ENCODE measurements at places on chromosomes 3 and 15.

DNA sequence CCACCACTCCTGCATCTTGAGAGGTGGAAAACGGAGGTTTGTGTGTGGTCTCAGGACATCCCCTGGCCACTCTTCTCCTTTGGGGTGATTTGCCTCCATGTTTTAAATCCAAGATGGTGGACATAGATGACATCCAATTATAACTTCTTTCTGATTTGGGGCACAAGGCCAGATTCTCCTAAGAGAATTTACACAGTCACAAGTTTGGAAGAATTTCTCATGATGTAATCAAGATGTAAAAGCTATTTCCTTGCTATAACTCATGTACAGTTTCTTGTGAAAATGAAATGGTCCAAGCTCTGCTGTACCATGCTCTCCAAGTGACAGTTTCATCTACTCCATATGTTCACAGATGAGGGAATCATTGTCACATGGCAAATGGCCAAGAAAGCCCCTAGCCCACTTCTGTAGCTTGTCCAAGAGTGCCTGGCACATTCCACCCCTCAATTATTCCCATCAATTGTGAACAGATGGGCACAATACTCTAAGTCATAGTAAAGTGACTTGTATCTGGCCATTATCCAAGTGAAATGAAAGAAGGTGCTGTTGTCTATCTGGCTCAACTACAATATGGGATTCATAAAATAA is 134.6 kb upstream of the ROPN1 start:
- DNase-seq: peak; percentile 24

- DNase-seq: no peak
These were observed 359.3 kb downstream of the GAP43 start for GRCh38 chr3:115982629-115983028.

DNA sequence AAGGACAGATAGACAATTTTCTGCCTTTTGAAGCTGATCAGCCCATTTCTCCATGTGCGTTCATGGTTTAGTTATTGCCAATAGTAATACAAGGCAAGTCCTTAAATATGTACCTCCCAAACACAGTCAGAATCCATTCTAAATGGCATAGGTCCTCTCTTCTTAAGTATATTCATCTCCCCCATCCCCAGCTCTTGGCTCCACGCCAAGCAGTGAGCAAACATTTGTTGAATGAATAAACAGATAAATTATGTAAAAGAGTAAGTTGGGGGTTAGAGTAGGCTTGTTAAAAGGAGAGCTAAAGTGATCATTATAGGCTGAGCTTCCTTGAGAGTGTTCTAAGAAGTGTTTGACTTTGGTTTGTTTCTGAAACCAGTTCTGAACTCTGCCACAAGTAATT is 241.3 kb downstream of the ITPR1 start:
- peak; percentile 72 for DNase-seq

DNA sequence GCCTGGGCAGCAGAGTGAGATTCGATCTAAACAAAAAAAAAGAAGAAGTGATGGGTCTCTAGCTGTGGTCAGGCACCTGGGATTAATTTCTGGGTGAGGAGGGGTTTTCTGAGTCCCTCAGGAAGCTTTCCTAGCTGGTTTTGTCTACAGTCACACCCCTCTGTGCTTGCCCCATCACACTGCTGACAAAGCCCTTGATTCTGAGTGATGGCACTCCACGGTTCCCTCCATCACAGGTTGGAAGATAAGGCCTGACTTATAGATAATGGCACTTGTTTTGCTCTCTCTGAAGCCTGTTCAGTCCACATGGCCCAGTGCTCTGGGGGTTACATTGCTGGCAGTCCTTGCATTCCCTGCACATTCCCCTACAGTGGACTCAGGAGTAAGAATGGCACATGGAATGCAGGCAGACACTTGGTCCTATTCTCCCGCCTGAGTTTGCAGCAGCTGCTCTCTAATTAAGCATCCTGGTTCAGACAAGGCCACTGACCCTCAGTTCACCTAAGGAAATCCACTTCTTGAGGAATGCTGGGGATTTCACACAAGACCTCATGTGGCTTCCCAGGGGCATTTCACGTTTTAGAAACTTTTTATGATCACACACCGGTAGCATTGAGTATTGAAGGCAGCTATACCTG is 81.0 kb upstream of the NMNAT3 start:
- no peak for DNase-seq

- DNase-seq: no peak
These were observed 5.9 kb downstream of the ZDHHC23 start for GRCh38 chr3:113953677-113954076.

DNA sequence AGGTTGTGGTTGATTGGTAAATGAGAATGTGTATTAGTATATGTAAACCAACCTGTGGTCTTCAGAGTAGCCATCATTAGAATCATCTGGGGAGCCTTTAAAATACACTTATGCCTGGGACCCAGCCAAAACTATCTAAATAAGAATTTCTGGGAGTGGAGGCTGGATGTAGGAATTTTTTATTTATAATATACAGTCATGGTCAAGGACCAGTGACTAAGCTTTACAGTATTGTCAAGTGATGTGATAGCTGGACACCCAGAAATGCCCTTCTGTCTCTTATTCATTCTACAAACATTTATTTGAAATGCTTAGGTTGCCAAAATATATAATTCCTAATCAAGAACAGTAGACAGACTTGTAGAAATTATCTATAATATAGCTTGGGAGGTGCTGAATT is 132.2 kb downstream of the MBNL1 start:
- no peak for DNase-seq

DNA sequence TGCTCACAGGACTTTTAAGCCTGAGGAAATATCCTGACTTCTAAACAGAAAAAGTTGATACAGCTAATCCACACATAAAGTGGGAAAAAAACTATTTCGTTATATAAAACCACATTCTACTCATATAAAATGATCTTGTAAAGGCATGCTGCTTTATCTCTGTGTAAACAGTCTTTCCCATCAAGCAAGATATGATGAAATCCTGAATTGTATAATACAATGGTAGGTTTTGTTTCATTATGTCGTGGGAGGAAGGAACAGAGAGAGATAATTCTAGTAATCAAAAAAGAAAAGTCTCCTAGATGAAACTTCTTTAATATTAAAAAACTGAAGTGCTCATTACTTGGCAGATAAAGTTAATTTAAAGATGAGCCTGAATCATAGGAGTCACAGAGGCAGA is 92.6 kb upstream of the SNTN start:
- no peak for DNase-seq

- no peak for DNase-seq
These were observed 51.0 kb downstream of the CCDC54 start for GRCh38 chr3:107428051-107428858.

DNA sequence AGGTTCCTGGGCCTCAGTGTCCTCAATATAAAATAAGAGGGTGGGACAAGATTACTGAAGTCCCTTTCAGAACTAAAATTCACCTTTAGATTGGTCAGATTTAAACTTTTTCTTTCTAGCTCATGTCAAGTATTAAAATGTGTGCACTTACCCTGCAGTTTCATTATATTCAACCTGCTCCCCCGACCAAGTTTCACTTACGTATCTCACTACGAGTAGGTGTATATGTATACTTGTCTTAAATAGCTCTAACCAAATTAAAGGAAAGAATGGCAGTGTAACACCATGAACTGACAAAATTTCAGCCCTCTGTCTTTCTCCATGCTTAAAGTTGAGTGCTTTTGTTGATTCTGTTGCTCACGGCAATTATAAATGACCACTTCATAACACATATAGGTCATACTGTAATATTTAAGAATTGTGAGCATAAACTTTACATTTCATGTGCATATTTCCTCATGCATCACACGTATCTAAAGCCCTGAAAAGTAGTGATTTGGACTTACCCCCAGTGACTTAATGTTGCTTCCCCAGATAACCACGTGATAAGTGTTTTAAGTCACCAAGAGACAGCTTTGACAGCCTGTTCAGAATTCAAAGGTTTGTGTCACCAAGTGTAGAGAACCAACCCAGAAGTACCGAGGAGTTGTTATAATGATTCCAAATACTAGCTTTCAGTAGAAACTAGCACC is 70.0 kb downstream of the PGPEP1L start:
- DNase-seq: no peak

DNA sequence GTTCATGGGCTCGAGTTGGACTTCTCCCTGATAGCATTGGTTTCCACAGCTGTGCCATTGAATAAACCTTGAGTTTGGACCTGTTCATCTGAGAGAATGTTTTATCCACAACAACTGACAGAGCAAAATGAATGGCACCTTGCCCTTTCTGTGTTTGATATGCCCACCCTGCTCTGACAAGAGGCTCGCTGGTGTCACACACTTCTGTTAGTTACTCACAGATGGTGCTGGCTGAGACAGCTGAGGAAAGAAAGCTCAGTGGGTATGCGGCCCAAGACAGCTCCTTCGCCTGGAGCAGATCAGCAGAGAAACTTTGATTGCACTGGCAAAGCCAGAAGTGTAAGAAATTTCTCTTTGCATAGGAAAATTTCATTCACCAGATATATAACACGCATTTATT is 2.5 kb upstream of the CAPN3 start:
- no peak for DNase-seq

- no peak for DNase-seq
These were observed 194.3 kb downstream of the RORA start for GRCh38 chr15:61034678-61035291.
